Myocyte (in vitro differentiated cells): ENCODE measurements at places on chromosomes 3 and 15. TPM values are rescaled to one million over a fixed set of nuclear protein-coding genes. Genes with fewer than 3 reads are reported as not detected.
A peak's percentile ranks its signal among the peaks of the same experiment; 100 is the strongest.

- no peak for DNase-seq
Observed at GRCh38 chr3:47283193-47283537, 421 bp downstream of the KLHL18 start.

GRCh38 chr3:111473550-111473949 lies 68.4 kb upstream of the CD96 start:
- DNase-seq: peak; percentile 29

- peak; percentile 7 for DNase-seq
Observed at GRCh38 chr3:193702967-193703366, 110.0 kb downstream of the OPA1 start.

DNA sequence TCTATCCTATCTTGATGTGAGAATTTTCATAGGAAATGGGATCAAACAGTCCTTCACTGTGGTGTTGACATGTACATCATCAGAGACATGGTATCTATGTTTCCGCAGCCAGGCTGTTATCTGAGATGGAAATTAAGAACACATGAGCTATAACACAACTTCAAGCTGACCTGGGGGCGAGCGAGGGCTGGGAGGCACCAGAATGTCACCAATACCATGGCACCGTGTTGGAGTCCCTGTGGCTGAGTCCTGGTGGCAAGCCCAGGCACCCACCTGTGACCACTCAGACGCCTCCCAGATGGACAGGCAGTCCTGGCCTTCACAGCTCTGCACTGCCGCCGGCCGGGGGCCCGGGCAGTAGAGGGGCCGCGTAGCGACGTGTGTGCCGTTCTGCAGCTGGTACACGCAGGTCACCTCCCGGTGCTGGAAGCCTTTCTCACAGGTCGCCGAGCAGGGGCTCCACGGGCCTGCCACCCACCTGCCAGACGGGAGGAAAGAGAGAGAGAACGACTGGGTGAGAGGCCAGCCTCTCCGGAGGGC lies 263.9 kb upstream of the LYSMD4 start:
- no peak for DNase-seq

DNA sequence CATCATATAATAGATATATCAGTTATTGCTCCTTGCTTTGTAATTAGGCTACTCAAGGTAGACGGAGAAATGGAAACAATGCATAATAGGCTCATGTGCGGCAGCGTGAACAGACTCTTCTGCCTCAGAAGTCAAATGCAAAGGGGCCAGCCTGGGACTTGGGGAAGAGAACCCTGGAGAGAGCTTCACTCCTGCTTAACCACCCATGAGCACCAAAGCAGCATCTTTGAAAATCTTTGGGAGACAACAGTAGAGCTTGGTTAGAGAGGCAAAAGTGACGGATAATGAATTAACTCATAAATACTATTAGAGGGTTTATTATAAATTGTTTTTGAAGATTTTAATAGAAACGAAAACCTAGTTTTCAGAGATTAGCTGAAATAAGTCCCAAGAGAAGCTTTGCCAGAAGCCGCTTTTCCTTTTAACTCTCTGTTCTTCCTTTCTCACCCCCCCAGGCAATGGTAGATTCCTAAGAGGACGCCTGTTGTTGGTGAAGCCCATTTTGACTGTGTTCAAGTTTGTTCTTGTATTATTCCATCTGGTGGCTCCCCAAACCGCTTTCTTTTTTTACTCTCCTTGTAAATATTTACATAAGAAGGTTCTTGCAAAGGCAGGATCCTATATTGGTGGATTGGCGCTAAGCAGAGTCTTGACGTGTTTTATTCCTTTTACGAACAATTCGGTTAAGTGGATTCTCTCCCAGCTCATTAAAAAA lies 196.0 kb upstream of the TPRG1 start:
- DNase-seq: no peak

DNA sequence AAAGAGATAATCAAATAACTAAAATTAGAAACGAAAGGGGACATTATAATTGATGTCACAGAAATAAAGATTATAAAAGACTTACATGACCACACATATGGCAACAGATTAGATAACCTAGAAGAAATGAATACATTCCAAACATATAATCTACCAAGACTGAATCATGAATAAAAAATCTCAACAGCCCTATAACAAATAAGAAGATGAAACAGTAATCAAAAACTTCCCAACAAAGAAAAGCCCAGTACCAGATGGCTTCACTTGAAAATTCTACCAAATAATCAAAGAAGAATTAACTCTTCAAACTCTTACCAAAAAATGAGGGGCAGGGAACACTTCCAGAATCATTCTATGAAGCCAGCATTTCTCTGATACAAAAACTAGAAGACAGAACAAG lies 11.8 kb downstream of the TOP2B start:
- no peak for DNase-seq

DNA sequence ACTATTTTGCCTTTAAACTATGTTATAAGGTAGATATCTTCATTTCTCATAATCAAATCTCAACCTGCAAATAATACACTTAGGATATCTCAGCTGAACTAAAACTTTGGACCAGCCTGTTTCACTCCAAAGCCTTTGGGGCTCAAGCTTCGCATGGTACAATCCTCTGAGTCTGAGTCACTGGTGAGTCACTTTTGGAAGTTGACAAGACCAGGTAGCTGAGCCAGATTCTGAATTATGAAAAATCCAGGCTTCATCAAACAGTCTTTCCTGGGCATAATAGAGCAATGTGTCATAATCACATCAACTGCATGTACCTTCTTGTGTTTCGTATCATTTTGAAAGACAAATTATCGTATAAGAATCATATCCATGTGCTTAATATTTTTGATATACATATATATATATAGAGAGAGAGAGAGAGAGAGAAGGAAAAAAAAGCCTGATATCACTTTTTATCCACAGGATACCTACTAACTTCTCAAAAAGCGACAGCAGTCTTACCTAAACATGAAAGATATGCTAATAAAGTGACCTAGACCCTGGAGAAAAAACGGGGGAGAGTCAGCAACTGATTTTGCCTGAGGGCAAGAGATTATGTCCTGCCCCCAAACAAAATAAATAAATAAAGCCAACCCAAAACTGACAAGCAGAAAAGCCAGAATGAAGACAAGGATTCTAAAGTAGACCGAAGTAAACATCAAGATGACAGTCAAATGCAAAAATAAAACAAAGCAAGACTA lies 263.9 kb upstream of the TGFBR2 start:
- DNase-seq: peak; percentile 87

- DNase-seq: peak; percentile 62
Observed at GRCh38 chr3:27357665-27358258, 11.4 kb downstream of the NEK10 start.

DNA sequence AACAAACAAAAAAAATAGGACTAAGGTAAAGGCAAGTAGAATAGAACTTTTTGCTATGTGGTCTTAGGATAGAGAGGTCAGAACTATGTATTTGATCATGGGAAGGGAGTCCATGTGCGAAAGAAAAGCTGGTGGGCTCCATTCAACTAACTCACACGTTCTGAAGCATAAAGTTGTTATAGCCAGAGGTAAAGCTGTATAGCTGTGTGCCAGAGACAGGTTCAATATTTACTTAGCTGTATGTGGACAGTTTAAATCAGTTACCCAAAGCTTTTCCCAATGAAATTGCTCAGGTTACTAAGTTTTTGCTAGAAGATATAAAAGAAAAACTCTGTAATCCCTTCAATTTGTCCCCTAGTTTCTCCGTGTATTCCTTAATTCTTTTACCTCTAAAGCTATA lies 37.8 kb downstream of the ADGRG7 start:
- DNase-seq: no peak

DNA sequence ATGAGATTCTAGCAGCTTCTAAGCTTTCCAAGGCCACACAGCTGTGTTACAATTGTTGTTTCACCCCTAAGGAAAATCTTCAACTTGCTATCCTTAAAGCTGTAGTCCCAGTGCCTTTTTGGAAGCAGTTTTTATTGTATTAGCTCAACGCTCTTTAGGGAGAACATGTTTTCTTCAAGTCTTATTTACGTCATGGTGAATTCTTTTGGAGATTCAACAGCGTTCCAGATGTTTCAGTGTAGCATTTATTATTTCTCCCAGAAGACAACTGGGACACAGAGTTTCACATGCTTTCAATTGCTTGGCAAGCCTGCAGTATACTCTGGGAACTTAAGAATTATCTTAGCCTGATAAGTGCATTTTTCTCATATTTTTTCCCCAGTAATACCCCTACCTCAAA lies 888.3 kb downstream of the PLOD2 start:
- no peak for DNase-seq

GRCh38 chr15:57962887-57963286 lies 102.6 kb downstream of the ALDH1A2 start:
- no peak for DNase-seq

- no peak for DNase-seq
Observed at GRCh38 chr3:72537448-72537847, 310.8 kb downstream of the SHQ1 start.

- no peak for DNase-seq
Observed at GRCh38 chr15:98740963-98741362, 92.6 kb downstream of the IGF1R start.

DNA sequence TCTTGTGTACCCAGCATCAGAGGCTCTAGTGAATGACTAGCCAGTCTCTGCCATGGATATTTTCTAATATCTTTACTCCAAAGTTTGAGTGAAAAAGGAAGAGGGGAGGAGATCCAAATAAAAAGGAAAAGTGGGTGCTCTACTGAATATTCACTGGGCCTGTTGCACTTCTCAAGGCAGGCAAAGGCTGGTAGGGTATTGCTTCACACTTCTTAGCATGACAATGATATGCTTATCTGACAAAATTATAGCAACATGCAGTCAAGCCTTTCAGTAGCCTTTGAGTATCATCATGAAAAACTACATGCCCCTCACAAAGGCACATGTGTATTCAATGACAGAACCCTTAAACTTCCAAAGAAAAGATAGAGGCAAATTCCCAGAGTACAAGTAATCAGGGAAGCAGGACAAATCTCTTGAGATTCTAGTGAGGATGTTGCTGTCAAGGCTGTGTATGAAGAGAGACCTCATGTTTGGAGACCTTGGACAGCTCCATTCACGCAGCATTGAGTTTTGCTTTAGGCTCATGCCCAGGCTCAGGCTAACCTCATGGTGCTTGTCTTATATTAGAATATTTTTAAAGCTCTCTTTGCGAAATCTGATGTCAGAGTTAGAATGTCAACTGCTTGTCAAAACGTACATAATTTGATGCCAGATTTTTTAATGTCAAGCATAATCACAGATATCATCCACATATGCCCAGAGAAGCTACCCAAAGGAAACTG lies 506.9 kb downstream of the OCA2 start:
- DNase-seq: no peak

GRCh38 chr15:89575656-89576416 lies 567 bp downstream of the TICRR start:
- no peak for DNase-seq

DNA sequence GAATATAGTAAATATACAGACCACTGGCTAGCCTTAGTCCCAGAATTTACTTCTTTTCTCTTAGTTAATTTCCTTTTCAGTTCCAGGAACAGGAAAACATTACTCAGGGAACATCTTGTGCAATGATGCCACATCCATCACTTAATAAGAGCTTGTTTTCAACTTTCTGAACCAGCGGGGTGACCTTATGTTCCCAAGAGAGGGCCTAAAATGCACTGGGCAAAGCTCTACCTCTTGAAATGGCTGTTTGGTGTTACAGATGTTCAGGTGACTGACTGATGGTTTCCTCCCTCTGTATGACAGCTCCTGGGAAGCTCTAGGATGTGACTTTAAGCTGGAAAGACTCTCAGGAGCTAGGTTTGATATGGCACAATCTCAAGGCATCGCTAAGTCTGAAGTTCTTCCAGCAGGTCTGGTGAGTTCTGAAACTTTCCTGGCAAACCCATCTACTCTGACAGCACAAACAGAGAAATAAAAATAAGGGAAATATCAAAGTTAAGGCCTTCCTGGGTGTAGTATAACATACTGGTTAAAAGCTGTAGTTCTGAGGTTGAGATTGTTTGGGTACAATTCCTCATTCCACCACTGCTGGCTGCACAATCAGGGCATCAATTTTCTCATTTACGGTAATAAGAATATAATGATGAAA lies 98.6 kb downstream of the ZIC1 start:
- peak; percentile 13 for DNase-seq

GRCh38 chr3:105377716-105378115 lies 11.0 kb downstream of the ALCAM start:
- DNase-seq: no peak

GRCh38 chr3:100269410-100270214 lies 8.8 kb downstream of the TBC1D23 start:
- DNase-seq: peak; percentile 87

- DNase-seq: no peak
Observed at GRCh38 chr3:41693799-41694198, 268.1 kb downstream of the ULK4 start.

- no peak for DNase-seq
Observed at GRCh38 chr15:84982301-84982920, 755 bp downstream of the PDE8A start.

GRCh38 chr15:49062900-49063299 lies 16.7 kb upstream of the SECISBP2L start:
- no peak for DNase-seq

DNA sequence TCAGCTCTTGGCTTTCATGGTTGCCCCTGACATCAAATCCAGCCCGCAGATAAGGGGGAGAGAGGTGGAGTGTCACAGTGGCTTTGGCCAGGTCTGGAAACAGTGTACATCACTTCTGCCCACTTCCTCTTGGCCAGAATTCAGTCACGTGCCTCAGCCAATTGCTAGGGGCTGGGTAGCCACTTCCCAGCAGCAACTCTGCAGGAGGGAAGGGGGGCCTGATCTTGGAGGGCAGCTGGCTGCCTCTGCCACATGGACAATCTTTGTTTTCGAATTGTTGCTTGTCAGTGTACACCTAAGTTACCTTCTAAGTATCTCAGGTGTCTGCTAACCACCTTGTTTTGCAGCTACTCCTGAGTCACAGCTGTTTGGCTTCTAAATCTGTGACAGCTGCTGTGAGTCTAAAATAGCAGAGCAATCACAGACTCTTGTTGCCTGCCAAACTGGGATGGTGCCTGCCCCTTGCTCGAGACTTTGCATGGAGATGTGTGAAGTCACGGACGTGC lies 41.0 kb upstream of the LIMD1 start:
- DNase-seq: peak; percentile 94

- DNase-seq: peak; percentile 15
Observed at GRCh38 chr3:39378088-39378487, 5.1 kb upstream of the SLC25A38 start.

SOX14 gene
- not detected in 2 replicates for total RNA-seq

EOMES gene
- total RNA-seq: not detected in 2 replicates

ITGA11 gene
- 29.2 and 33.5 TPM in 2 replicates for total RNA-seq

GHSR gene
- not detected in 2 replicates for total RNA-seq

UBAP1L gene
- 0.88 and 1.6 TPM in 2 replicates for total RNA-seq

ANKRD63 gene
- total RNA-seq: 0.42 TPM in 1 of 2 replicates, not detected in the other

DUOX2 gene
- total RNA-seq: not detected in 2 replicates

CASR gene
- not detected in 2 replicates for total RNA-seq

ITIH1 gene
- not detected in 2 replicates for total RNA-seq

CCR3 gene
- 0.10 TPM in 1 of 2 replicates, not detected in the other for total RNA-seq

GPR149 gene
- total RNA-seq: not detected in 2 replicates

ZNF502 gene
- total RNA-seq: 2.0 and 2.6 TPM in 2 replicates

FAM107A gene
- total RNA-seq: not detected in 2 replicates

PAQR5 gene
- total RNA-seq: 8.5 and 9.4 TPM in 2 replicates

TMC3 gene
- total RNA-seq: not detected in 2 replicates
